Activated CD4-positive, alpha-beta T cell treated with anti-CD3 and anti-CD28 coated beads, Interleukin-2, amount 50 U/mL, for 1 hour (primary cell): ENCODE measurements at places on chromosomes 7 and 10.

- peak; percentile 32 for DNase-seq
Measured at GRCh38 chr10:29648114-29648982, 13.6 kb upstream of the SVIL start.

DNA sequence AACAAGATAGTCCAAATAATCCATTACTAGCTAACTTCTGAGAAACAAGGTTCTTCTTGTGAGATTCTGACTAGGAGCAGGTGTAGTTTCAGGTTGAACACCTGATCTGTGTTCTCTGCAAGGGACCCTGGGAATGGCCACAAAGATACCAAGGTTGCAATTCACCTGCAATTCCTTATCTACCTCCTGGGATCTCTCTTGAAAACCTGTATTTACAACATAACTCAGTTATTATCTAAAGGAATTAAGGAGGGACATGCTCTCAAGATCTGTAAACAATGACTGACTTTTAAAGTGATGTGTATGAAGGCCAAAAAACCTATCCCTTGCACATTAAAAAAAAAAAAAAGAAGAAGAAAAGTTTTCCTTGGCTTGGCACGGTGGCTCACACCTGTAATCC, 54.8 kb downstream of the ABLIM1 start:
- no peak for DNase-seq

- no peak for DNase-seq
Measured at GRCh38 chr7:81692146-81692905, 77.5 kb downstream of the HGF start.

DNA sequence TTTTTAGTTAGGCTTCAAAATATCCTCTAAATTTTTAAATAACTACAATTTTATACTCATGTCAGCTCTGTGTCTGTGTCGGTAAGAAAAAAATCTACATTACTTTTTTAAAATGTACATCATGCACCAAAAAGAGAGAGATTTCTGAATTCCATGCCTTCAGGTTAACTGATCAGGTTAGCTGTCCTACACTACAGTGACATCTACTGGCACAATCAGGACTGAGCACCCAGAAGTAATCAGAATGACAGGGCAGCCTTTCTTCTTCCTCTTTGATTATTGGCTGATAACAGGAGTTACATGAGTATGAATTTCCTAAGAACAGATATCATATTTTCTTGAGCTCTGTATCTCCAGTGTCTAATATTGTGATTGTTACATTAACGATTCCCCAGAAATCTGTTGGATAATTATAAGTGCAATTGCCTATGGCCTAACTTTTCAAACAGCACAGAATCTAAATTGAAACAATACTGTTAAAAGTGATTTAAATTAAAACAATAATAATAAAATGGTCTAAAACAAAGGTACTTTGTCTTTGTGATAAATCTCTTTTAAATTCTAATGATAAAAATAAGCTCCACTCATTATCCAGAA, 41.8 kb upstream of the HYCC1 start:
- peak; percentile 42 for DNase-seq

DNA sequence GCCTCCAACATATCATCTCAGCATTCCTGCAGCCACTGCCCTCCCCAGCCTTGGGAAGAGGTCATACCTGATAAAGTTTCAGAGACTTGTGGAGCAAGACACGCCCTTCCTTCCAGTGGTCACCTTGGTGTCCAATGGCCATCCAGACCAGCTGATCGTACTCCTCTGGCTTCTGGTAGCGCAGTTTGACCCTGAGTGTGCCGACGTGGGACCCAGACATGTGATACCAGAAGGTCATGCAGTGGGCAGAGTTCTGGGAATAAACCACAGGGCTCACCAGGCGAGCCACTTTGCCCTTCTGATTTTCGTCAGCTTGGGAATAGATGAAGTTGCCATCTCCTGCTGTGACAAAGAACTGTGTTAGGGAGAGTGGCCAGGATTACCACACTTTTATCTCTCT, 148.3 kb downstream of the NRP1 start:
- DNase-seq: no peak

- DNase-seq: no peak
Measured at GRCh38 chr7:1741751-1742554, 71.9 kb downstream of the ELFN1 start.

GRCh38 chr7:114648117-114648516, 233.5 kb downstream of the FOXP2 start:
- no peak for DNase-seq

DNA sequence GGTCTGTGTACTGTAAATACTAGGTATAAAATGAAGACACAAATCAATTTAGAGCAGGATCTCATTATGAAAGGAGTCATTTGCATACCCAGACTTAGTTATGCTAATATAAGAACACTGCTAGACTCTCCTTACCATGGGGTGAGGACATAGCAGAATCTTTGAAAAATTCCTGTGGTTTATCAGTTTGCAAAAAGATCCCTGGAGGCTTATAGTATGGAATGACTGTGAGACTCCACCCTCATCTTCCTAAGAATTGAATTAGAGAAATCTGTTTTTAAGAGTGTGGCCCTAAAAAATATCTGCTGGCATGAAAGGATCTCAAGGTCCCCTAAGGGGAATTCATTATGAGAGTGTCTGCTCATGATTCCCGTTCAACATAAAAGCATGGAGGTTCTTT, 63.2 kb downstream of the WNT2 start:
- DNase-seq: no peak

GRCh38 chr10:132100091-132100481, 34.3 kb downstream of the JAKMIP3 start:
- no peak for DNase-seq

- DNase-seq: no peak
Measured at GRCh38 chr7:42574685-42575084, 337.2 kb downstream of the C7orf25 start.

DNA sequence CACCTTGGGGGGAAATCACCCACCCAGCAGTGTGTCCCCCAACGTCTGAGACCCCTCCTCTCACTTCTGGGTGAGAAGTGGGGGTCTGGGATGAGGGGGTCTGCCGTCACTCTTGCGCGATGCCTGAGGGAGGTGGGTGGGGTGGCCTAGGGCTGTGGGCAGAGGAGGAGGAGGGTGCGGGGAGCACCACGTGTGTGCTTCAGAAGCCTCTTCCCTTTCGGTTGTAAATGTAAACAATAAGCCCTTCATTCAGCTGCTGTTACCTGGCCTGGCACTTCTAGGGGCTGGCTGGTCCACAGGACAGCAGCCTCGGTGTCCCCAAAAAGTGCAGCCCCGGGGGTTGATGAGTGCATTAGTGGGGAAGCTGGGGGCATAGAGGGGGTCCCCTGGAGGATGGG, 1.3 kb downstream of the CLIP2 start:
- DNase-seq: no peak

- DNase-seq: no peak
Measured at GRCh38 chr7:134167250-134167649, 40.1 kb downstream of the LRGUK start.

GRCh38 chr10:29127731-29128130, 161.1 kb upstream of the LYZL1 start:
- DNase-seq: no peak

DNA sequence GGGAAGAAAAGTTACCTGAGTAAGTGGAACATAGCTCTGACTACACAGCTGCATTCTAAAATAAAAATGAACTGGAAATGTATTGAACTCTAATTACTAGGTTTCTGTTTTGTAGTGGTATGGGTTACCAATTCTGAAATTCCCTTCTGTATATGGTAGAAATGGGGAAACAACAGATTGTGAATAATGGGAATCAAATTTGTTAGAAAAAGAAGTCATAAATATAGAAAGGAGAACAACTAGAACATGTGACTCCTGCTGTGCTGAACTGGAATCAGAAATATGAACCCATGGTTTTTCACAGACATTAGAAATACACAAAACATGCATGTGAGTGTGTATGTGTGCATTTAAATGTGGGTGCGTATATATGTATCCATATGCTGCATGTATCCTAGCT, 27.0 kb downstream of the MCMBP start:
- DNase-seq: no peak

DNA sequence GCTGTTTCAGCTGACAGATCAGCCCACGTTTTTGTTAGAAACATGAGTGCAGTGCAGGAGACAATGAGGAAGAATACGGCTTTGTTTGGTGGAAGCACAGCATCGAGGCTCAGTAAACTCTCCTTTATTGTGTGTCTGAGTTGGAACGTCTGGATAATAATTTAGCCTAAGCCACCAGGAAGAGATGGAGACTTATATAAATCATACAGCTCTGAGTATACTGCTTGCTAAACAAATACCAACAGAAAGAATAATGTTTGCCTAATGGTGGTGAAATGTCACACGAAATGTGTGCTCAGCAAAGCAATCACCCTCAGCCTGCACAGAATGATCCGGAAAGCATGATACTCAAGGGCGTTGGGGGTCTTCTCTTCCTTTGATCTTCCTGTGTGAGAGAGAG, 664.1 kb upstream of the ADARB2 start:
- DNase-seq: no peak

DNA sequence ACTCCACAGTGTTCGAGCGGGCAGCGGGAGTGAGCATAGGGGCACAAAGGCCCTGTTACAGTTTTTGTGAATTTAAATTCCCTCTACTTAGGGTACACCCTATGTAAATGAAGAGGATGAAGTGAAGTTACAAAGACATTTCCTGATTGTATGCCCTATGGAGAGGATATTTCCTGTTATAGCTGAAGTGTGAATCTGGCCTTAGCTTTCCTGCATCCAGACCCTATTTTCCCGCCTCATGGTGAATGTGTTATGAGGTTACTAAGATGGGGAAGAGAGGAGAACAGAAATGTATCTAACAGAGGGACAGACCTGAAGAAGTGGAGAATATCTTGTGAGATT, 37.8 kb upstream of the COMMD3 start:
- DNase-seq: no peak

DNA sequence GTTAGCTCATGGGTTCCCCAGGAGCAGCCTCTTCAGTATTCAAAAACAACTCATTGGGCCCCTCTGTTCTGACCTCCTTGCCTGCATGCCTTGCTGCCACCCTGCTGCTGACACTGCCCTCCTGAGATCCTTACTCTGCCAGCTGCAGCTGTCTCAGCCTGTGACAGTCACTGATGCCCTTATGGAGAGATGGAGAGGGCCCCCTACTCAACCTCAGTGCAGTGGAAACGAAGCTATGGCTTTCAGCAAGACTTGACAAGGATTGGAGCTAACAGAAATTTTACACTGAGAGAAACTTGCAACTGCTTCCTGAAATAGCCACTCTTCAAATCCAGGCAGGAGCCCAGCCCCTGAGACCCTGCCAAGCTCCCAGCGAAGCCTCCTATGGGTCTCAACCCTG, 678.3 kb upstream of the C7orf33 start:
- no peak for DNase-seq

- DNase-seq: no peak
Measured at GRCh38 chr10:12177642-12178041, 18.0 kb downstream of the NUDT5 start.

- no peak for DNase-seq
Measured at GRCh38 chr7:78873117-78873516, 580.4 kb downstream of the MAGI2 start.

DNA sequence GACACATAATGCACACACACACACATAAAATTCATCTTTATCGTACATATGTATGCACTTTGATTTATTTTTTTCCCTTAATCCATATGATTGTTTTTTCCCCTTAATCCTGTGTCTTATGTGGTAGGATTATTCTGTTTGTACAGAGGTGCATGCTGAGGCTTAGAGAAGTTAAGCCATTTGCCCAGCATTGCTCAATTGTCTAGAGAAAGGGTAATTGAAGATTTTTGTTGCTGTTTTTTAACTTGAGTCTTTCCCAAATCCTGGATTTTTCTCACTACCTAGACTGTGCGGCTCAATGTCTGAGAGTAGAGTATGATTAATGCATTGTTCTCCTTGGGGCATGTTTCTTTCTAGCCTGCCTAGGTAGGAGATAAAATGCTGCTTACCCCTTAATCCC, 35.0 kb downstream of the WBP1L start:
- DNase-seq: no peak

GRCh38 chr10:63069318-63069717, 63.8 kb upstream of the NRBF2 start:
- DNase-seq: no peak

DNA sequence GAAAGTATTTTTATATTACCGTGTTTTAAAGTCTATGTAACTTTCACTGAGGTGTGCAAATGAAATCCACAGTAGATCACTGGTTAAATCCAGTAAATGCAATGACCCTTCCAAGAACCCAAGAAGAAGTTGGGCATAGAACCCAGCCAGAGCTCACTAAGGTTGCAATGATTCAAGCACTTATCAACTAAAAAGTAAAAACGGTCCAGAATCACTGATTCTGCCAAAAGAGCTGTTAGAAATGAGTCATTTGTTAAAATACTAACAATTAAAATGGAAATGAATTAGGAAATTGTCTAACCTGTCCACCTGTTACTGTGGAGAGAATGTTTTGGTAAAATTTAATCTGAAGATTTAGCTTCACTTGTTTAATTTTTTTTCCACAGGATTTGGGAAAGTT, 74.4 kb downstream of the ANK3 start:
- no peak for DNase-seq

- no peak for DNase-seq
Measured at GRCh38 chr10:78907551-78908211, 161.1 kb upstream of the ZMIZ1 start.

DNA sequence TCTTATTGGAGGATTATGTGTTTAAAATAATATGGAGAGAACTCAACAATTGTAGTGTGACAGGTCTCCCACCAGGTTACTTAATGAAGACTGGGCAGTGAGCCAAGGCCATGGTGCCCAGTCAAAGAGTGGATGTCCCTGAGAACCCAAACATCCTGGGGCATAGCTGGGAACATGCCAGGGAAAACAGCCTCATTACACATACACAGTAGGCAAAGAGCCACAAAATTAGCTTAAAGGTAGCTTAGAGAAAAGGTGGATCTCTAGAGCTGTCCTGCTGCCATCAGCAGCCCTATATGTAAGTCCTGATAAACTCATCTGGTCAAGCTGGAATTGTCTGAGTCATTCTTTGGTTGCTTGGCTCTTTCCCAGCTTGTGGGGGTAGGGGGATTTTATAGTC, 287.8 kb downstream of the PHF14 start:
- no peak for DNase-seq

DNA sequence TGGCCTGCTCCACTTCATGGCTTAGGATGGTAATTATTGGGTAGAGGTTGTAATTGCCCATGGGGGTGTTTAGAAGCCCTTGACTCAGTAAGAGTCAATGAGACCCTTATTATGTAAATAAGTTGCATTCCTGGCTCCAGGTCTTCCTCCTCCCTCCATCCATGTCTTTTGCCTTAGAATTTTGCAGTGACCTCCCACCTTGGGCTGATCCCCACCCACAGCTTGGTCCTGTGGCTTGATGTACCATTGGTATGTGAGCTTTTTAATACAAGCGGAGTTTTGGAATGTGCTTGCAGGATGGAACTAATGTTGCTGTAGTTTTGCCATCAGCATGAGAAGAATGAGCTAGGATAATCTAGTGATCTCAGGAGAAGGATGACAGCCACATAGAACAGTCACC, 73.2 kb upstream of the DGKI start:
- no peak for DNase-seq

DNA sequence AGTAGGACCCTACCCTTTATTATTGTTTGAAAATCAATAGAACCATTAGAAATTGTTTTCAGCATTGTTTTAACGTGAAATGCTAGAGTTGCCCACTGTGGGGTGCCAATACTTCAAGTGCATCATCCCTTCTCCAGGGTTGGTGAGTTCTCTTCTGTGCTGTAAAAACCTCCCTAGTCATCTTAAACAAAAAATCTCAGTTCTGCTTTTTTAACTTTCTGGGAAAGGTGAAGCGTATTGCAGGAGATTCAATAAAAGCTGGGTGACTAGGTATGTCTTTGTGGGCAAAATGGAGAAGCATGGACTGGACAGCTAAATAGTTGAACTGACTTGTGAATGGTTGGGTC, 699.1 kb downstream of the SUGCT start:
- no peak for DNase-seq

GRCh38 chr7:51016546-51016945, 233.8 kb upstream of the GRB10 start:
- DNase-seq: no peak
